ENCODE measurements at places on chromosomes 2 and 18.

- DNase-seq, result no peak
These were observed 129.5 kb downstream of the RND3 start for GRCh38 chr2:150357770-150358467.

GRCh38 chr2:73075477-73076373 lies 4.2 kb upstream of the SFXN5 start:
- no peak for DNase-seq

DNA sequence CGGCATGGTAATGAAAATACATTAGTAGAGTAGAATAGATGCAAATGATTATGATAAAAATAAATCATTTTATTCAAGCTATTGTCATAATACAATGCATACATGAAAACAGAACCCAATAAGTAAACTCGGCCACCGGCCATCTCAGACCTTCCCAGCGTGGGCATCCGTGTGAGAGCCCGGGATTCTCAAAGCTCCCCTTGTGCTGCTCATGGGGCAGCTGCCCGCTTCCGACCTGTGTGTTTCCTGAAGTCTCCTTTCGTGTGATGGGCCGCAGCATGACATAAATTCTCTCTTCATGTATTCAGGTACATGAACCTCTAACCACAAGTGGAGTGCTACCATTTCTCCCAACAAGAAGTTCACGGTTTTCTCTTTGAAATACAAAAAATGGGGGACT lies 13.5 kb upstream of the CNDP2 start:
- no peak for DNase-seq

DNA sequence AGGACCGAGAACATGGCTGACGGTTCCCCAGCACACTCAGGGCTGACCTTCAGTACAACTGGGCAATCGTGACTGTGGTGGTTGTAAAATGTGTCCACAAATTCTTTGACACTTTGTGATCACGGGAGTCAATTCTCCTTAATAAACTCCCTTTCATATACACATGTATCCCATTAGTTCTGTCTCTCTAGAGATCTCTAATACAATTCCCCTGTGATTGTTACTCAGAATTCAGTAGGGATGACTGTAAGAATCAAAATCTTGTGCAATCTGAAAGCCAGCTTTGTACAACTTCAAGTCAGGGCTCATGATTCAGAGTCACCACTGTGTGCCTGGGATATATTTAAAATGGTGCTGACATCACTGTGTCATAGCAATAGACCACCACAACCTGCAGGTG lies 89.5 kb upstream of the LMAN1 start:
- no peak for DNase-seq

DNA sequence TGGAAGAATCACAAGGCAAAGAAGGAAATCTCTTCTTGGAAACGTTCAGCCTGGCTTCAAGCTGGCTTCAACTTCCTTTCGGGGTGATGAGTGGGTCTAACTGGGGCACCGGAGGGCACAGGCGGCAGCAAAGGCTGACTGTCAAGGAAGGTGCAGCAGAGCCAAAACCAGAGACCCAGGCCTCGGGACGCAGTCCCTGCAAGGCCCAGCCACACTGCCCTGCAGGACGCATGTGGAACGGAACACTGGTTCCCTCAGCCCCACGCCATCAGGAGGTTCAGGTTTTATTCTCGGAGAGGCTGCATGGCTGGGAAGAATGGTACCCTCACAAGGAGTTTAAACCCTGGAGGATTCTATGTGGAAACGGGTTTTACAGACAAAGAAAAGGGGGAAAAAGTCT lies 165.5 kb downstream of the HDAC4 start:
- no peak for DNase-seq

- no peak for DNase-seq
These were observed 821 bp downstream of the OXER1 start for GRCh38 chr2:42762823-42763804.

- DNase-seq, result no peak
These were observed 31.9 kb downstream of the GLI2 start for GRCh38 chr2:120767486-120768005.

- no peak for DNase-seq
These were observed 636.9 kb downstream of the PLCL1 start for GRCh38 chr2:198441246-198441645.
